ENCODE measurements at places on chromosomes 1 and 21.

- peak; percentile 55 for DNase-seq
Observed at GRCh38 chr1:92960395-92961130, 699 bp downstream of the DIPK1A start.

DNA sequence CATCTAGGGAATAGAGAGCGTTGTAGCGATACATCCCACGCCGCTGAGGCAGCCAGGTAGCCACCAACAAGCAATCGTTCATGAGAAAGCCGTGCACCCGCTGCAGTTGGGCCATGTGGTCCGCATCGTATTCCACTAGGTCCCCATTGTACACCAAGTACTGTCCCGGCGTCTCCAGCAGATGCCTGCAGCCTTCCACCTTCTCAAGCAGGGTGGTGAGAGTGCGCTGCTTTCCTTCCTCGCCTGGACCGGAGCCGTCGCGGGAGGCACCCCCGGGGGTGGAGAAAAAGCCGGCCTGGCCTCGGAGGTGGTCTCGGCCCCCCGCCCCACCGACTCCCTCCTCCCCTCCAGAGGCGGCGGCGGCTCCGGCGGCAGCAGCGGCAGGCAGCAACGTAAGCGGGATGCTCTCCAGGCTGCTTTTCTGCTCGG is 595 bp downstream of the EXOC8 start:
- DNase-seq, result peak; percentile 41

GRCh38 chr1:239184561-239185244 is 201.7 kb upstream of the CHRM3 start:
- DNase-seq, result no peak

- DNase-seq, result no peak
Observed at GRCh38 chr1:36349241-36349671, 25.8 kb upstream of the EVA1B start.

GRCh38 chr1:222891578-222891977 is 76.7 kb downstream of the DISP1 start:
- DNase-seq, result no peak

- DNase-seq, result no peak
Observed at GRCh38 chr1:236083650-236084385, 18.9 kb upstream of the NID1 start.

DNA sequence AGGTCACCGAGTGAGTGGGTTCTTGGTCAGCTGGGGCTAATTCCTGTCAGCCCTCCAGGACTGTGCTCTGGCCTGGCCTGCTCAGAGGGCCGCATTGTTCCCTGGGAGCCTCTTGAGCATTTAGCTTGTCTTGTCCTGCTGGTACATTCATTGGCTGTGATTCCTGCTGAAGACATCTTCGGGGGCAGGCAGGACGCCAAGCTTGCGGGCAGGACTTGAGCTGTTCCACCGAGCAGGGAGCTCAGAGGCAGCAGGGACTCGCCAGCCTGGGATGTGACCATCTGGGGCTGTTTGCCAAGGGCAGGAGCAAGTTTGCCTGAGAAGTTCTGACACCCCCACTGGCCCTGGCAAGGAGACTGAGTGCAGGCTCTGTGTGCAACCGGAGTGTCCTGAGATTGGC is 7.0 kb upstream of the SLC26A9 start:
- no peak for DNase-seq

GRCh38 chr1:161044908-161045735 is 655 bp downstream of the USF1 start:
- peak; percentile 51 for DNase-seq
